ENCODE measurements at places on chromosomes 3 and 15.

GRCh38 chr15:80317389-80318182, 65.6 kb upstream of the CTXND1 start:
- peak; percentile 3 for DNase-seq

- no peak for DNase-seq
Observed at GRCh38 chr15:90885432-90886290, 1.4 kb downstream of the FES start.

- DNase-seq: no peak
Observed at GRCh38 chr3:63508771-63509170, 143.7 kb upstream of the SNTN start.

- DNase-seq: peak; percentile 45
Observed at GRCh38 chr3:72625602-72626337, 222.5 kb downstream of the SHQ1 start.

- DNase-seq: no peak
Observed at GRCh38 chr15:36863570-36863969, 236.8 kb downstream of the MEIS2 start.

GRCh38 chr3:40128166-40128565, 181.3 kb upstream of the EIF1B start:
- no peak for DNase-seq

- no peak for DNase-seq
Observed at GRCh38 chr3:7700977-7701376, 800.6 kb upstream of the LMCD1 start.

DNA sequence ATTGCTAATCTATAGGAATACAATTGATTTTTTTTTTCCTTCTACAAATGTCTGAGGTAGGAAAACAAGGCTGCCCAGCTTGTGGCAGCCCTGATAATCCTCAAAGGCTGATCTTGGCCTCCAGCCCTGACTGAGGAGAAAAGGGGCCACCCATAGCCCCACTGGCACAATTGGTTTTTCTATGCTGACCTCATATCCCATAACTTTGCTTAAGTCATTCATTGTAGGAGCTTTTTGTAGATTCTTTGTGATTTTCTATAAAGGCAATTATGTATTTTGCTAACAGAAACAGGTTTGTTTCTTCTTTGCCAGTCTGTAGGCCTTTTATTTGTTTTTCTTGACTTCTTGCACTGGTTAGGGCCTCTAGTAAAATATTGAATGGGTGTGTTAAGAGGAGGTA, 80.2 kb upstream of the C15orf39 start:
- no peak for DNase-seq

DNA sequence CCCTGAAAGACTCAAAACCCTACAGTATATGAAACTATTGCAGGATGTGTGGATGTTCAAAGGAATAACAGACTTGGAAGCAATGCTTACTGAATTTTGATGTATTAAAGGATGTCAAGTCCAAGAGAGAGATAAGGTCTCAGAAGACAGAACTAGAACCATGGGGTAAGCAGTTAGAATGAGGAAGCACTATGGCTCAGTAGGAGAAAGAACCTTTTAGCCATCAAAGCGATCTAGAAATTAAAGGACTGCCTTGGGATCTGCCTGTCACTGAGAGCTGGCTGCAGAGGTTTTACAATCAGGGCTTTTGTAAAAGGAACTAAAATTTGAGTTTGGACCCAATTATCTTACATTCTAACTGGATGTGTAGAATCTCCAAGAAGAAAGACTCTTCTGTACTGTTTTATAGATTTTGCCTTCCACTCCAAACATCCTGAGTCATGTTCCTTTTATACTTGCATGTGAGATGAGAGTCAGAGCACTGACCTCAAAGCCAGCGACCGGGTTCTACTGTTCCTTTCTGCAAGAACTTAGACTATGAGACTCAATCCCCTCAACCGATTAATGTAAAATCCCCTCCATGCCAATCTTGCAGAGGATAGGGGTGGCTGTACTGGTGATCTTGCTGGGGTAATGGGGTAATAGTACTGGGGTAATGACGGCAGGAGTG, 412.3 kb upstream of the TPRG1 start:
- DNase-seq: no peak

DNA sequence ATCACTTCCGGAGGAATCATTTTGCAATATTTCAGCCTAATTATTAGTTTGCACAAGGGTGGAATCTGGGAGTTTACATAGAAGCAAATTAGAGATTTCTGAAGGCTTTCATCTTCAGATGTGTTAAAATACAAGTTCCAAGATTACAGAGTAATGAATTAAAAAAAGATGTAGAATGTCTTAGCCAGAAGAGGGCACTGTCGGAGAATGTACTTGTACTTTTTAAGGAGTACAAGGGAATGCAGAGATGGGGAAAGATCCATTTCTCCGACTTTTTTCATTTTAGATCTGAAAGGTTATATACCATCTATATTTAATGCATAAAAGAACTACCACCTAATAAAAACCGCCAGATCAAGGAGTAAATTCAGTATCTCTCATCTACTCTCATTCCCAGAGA, 43.1 kb upstream of the WDR5B start:
- DNase-seq: peak; percentile 6

DNA sequence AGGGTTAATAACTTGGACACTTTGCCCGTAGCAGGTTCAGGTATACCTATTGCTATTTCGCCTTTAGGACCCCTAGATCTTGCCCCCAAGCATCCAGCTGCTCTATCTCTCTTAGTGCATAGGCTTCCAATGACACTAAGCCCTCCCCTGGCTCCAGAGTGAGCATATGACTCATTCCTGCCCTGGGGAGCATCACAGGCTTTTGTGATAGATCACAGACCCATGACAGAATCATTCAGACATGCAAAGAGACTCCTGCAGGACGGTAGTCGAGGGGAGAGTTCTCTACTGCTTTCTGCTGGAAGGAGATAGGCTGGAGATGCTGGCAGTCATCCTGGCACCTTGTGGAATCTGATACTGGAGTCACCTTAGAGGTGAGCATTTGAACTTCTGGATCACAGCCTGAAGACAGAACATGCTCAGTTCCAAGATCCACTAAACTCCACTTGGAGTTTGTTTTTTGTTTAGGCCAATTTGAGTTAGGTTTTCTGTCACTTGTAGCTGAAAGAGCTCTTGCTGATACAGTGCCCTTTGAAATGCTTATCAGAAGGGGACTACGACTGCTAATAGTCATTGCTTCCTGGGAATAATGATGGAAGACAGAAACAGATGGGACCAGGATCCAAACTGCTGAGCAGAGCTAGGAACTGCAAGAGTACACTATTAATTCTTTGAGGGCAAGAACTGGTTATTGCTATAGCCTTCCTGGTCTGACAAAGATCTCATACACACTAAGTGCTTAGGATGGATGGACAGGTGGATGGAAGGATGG, 11.0 kb downstream of the LYSMD2 start:
- peak; percentile 67 for DNase-seq

DNA sequence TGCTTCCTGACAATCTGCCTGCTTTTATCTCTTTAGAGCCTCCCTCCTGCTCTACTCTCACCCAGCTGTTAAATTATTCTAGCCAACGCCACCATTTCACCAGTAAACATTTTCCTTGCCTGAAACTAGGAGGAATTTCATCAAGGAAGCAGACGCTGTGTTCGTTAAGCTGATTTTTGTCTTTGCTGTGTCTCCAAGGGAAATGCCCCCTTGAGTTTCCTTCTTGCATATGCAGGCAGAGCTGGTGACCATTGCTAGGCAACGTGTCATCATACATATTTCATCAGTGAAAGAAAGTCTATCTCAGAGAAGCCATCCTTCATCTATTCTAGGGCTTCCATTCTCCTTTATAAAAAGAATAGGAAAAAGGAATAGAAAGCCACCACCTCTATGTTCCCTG, 87.0 kb upstream of the ST8SIA2 start:
- no peak for DNase-seq

DNA sequence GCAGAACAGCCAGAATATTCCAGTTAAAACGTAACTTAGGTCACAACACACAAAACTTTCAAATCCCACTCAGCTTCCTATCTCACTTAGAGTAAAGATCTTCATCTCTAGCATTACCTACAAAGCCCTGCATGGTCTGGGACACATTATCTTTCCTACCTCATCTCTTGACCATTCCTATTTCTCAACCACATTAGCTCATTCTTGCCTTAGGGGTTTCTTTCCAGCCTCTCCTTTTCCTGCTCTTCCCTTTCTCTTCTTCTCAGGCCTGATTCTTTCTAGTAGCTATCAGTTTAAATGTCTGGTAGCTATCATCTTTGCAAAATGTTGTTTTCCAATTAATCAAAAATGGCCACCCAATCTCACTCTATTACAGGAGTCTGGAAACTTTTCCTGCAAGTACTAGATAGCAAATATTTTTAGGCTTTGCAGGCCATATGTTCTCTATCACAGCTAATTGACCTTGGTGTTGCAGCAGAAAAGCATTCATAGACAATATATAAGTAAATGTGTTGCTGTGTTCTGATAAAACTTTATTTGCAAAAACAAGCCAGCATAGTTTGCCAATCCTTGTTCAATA, 15.1 kb upstream of the CBLB start:
- no peak for DNase-seq

DNA sequence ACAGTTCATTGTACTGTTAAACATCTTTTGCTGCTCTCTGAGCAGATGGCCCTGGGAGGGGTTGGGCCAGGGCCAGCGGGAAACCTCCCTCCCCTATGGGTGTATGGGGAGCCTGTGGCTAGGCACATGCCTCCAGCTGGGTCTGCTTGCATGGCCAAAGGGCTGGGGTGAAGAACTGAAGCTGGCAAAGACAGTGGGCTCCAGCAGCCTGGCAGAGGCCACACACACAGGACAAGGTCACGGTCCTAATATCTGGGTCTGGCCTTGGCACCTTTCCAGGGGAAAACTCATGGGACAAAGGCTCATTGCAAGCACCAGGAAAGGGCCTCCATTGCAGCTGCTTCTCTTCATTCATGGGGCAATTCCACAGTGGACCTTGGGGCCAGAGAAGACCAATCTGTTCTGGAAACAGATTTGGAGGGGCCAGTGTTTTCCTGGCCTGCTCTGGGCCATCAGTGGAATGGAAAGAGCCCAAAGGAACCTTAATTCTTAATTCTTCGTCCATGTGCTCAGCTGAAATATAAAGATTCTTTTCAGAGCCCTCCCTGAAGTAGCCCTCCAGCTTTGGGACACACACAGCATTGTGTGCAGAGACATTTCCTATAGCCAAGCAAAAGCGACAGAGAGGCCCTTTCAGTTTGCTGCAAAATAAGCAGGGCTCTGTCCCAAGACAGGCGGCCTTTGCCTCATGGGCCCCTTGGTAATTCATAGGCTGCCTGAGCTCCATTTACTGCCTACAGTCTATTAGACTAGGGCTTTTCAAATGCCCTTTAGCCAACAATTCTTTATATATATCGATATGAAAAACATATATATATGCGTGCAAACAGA, 11.3 kb upstream of the LIMD1 start:
- DNase-seq: no peak

- DNase-seq: no peak
Observed at GRCh38 chr3:134079111-134079547, 49.4 kb upstream of the SLCO2A1 start.

- DNase-seq: no peak
Observed at GRCh38 chr3:176787506-176787905, 409.8 kb downstream of the TBL1XR1 start.

- no peak for DNase-seq
Observed at GRCh38 chr3:176469694-176470205, 727.5 kb downstream of the TBL1XR1 start.

DNA sequence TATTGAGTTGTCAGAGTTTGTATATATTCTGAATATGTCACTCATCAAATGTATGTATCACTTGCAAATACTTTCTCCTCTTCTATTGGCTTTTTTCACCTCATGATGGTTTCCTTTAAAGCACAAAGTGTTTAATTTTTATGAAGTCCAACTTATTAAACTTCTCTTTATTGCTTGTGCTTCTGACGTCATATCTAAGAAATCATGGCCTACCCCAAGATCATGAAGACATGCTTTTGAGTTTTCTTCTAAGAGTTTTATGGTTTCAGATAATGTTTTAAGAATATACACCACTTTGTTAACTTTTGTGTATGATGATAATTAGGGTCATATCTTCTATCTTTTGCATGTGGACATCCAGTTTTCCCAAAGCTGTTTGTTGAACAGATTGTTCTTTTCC, 417.2 kb upstream of the ATP10A start:
- no peak for DNase-seq

- DNase-seq: no peak
Observed at GRCh38 chr3:30186741-30187219, 419.6 kb upstream of the TGFBR2 start.

- DNase-seq: no peak
Observed at GRCh38 chr15:25728816-25729215, 134.3 kb downstream of the ATP10A start.

GRCh38 chr3:30221619-30222018, 384.8 kb upstream of the TGFBR2 start:
- no peak for DNase-seq

GRCh38 chr3:123310741-123311140, 109.0 kb downstream of the SEC22A start:
- DNase-seq: no peak

DNA sequence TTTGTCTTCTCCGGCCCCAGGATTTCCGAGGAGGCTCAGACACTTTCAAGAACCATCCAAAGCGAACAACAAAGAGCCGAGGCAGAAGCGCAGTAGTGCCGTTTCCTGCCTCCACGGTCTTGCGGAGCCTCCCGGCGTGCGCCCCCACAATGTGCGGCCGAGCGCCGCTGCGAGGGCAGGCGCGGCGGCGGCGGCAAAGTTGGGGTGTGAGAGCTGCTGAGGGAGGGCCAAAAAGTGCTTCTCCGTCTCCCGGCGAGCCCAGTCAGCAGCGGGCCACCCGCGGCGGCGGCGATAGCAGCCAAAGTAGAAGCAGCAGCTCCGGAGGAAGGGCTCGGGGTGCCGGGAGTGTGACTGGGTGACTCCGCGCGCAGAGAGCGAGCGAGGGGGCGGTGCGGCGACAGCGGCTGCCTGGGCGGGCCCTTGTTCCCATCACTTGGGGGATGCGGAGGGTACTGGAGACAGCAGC, 749.1 kb downstream of the ROBO1 start:
- DNase-seq: peak; percentile 30

Measured in H54 (cell line).